CD8-positive, alpha-beta memory T cell (primary cell): ENCODE measurements at places on chromosomes 4 and X. TPM values are rescaled to one million over a fixed set of nuclear protein-coding genes. Genes with fewer than 3 reads are reported as not detected.

TMEM150C gene
- total RNA-seq: not detected

GASK1B gene
- 0.29 TPM for total RNA-seq

MAMLD1 gene
- 6.2 TPM for total RNA-seq

CT83 gene
- not detected for total RNA-seq

ASMT gene
- 1.9 TPM for total RNA-seq

TMEM35A gene
- not detected for total RNA-seq

MAGEA6 gene
- not detected for total RNA-seq

GPR119 gene
- total RNA-seq: not detected

- DNase-seq: no peak
- no peaks in the 10 kb centered on the region for H3K4me1 ChIP-seq
- no peak overlapping the region for H3K4me3 ChIP-seq
Observed at GRCh38 chr4:68183417-68183816, 53.7 kb upstream of the TMPRSS11F start.

- H3K36me3 ChIP-seq: no peaks in the 10 kb centered on the region
- DNase-seq: no peak
- no peaks in the 10 kb centered on the region for H3K27me3 ChIP-seq
- no peak overlapping the region for H3K4me3 ChIP-seq
Observed at GRCh38 chr4:26034849-26035248, 120.8 kb downstream of the SMIM20 start.

DNA sequence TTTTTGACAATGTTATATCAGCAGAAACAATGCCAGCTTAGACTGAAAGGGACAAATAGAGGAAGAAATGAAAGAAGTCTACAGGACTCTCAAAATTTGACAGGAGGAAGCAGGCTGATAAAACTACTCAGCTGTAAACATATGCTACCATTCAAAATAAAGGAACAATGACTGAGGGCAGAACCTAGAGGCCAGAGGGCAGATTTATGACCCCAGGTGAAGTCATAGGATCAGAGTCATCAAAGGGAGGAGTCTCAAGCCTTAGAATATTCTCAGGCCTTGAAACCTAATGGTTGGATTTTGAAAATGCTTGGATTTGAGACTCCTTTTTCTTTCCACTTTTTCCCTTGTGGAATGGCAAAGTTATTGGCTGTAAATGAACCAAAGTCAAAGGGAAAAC is 17.0 kb upstream of the SYTL5 start:
- no peaks in the 10 kb centered on the region for H3K4me1 ChIP-seq
- no peaks in the 10 kb centered on the region for H3K36me3 ChIP-seq
- H3K27ac ChIP-seq: no peak overlapping the region
- no peak overlapping the region for H3K4me3 ChIP-seq
- H3K27me3 ChIP-seq: no peaks in the 10 kb centered on the region

DNA sequence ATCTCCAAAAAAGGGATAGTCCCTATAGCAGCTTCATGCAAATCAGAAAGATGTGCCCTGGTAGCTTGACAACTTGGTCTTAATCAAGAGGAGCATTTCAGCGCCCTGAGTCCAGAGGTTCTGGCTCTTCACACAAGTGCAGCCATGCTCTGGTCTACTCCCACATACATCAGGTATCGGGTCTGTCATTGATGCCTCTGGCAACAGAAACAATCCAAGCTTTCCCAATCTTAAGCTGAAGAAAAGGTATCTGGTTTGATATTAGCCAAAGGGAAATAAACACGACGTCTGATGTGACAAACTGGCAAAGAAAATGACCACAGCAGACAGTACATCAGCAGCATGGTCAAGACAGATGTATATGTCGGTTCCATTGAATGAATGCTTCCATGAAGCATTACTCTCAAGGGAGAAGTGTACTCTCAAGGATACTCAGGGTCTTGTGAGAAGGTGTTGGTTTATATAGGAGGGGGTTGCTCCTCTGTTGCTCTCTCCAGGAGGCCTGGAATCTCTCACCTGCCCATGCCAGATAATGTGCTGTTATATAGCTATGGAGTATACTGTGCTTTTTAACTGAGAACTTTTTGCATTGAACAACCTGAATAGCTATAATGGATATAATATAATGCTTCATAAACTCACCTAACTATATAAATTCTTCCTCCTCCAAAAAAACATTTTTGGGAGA is 879.6 kb upstream of the PCDH10 start:
- H3K4me3 ChIP-seq: no peak overlapping the region
- no peaks in the 10 kb centered on the region for H3K27me3 ChIP-seq
- H3K27ac ChIP-seq: no peak overlapping the region

DNA sequence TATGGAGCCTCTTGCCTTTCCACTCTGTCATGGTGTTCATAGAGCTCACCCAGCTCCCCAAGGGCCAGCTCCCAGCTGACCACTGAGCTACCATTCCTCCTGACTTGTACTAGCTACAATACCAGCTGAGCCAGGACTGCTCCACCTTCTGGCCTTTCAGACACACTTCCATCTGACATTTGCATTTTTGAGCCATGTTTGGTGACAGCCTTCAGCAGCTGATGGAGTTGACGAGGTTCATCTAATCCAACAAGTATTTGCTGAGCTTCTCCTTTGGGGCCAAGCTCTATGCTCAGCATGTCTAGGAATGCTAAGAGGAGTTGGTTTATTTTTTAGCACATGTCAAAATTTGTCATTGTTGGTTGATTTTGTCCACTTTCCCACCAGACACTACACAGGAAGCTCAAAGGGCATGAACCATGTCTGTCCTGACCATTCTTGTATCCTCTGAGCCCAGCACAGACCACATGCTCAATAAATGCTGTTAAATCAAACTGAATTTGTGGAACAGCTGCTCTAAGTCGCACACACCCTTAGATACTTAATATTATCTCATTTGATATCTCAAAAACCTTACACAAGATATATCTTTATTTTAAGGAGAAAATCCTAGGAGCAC is 142.6 kb upstream of the PPARGC1A start:
- no peak overlapping the region for H3K27ac ChIP-seq
- no peaks in the 10 kb centered on the region for H3K4me1 ChIP-seq
- no peaks in the 10 kb centered on the region for H3K36me3 ChIP-seq
- H3K4me3 ChIP-seq: no peak overlapping the region
- no peak for DNase-seq

DNA sequence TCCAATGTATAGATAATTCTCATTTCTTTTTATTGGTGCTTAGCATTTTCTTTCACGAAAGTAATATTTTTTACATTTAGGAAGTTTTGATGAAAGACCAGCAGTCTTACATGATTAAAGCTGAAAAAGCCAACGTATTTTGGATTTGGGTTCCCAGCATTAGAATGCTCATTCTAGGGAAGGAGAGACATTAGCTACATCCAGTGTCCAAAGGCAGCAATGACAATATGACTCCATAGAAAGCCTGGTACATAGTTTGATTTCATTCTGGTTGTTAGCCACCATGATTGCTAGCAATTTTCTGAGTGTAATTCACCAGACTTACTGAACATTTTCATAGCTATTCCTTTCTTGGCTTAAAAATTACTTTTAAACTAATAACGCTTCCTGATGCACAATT is 1397.5 kb downstream of the PCDH7 start:
- DNase-seq: no peak
- H3K27me3 ChIP-seq: no peaks in the 10 kb centered on the region
- H3K4me3 ChIP-seq: no peak overlapping the region

GRCh38 chrX:109707319-109707718 is 25.7 kb downstream of the ACSL4 start:
- no peaks in the 10 kb centered on the region for H3K36me3 ChIP-seq
- no peaks in the 10 kb centered on the region for H3K27me3 ChIP-seq
- H3K4me1 ChIP-seq: peaks cover 15% of the 10 kb centered on the region

GRCh38 chrX:4670606-4671005 is 957.2 kb upstream of the PRKX start:
- no peak for DNase-seq
- H3K27me3 ChIP-seq: no peaks in the 10 kb centered on the region
- H3K4me1 ChIP-seq: no peaks in the 10 kb centered on the region
- H3K36me3 ChIP-seq: no peaks in the 10 kb centered on the region

GRCh38 chrX:147803948-147804347 is 107.8 kb upstream of the FMR1 start:
- H3K27me3 ChIP-seq: no peaks in the 10 kb centered on the region
- no peaks in the 10 kb centered on the region for H3K4me1 ChIP-seq
- no peak for DNase-seq
- H3K36me3 ChIP-seq: no peaks in the 10 kb centered on the region
- H3K27ac ChIP-seq: no peak overlapping the region

- no peak overlapping the region for H3K4me3 ChIP-seq
- H3K27ac ChIP-seq: no peak overlapping the region
- H3K4me1 ChIP-seq: no peaks in the 10 kb centered on the region
- no peaks in the 10 kb centered on the region for H3K27me3 ChIP-seq
- no peaks in the 10 kb centered on the region for H3K36me3 ChIP-seq
Observed at GRCh38 chr4:108794136-108794535, 31.3 kb upstream of the ETNPPL start.

GRCh38 chrX:106716004-106716403 is 10.5 kb upstream of the RNF128 start:
- no peaks in the 10 kb centered on the region for H3K4me1 ChIP-seq
- no peaks in the 10 kb centered on the region for H3K36me3 ChIP-seq
- H3K4me3 ChIP-seq: no peak overlapping the region
- no peaks in the 10 kb centered on the region for H3K27me3 ChIP-seq
- DNase-seq: no peak
- H3K27ac ChIP-seq: no peak overlapping the region

GRCh38 chr4:169768385-169768784 is 10.6 kb upstream of the HPF1 start:
- no peak for DNase-seq
- no peaks in the 10 kb centered on the region for H3K36me3 ChIP-seq
- H3K4me3 ChIP-seq: no peak overlapping the region
- H3K27ac ChIP-seq: no peak overlapping the region
- no peaks in the 10 kb centered on the region for H3K27me3 ChIP-seq

- no peaks in the 10 kb centered on the region for H3K36me3 ChIP-seq
- no peak overlapping the region for H3K27ac ChIP-seq
- no peaks in the 10 kb centered on the region for H3K4me1 ChIP-seq
- no peak for DNase-seq
- H3K4me3 ChIP-seq: no peak overlapping the region
- H3K27me3 ChIP-seq: no peaks in the 10 kb centered on the region
Observed at GRCh38 chr4:144347121-144347520, 206.6 kb upstream of the GYPA start.

- H3K27ac ChIP-seq: no peak overlapping the region
- no peaks in the 10 kb centered on the region for H3K36me3 ChIP-seq
- no peak overlapping the region for H3K4me3 ChIP-seq
- DNase-seq: no peak
Observed at GRCh38 chr4:44221407-44221806, 227.2 kb downstream of the KCTD8 start.

- H3K4me1 ChIP-seq: no peaks in the 10 kb centered on the region
- H3K27ac ChIP-seq: no peak overlapping the region
- H3K27me3 ChIP-seq: no peaks in the 10 kb centered on the region
- no peak overlapping the region for H3K4me3 ChIP-seq
Observed at GRCh38 chr4:68599150-68599549, 23.0 kb upstream of the UGT2B17 start.

GRCh38 chrX:150761176-150761818 is 68.1 kb downstream of the MTMR1 start:
- no peaks in the 10 kb centered on the region for H3K4me1 ChIP-seq
- no peak for DNase-seq
- no peak overlapping the region for H3K27ac ChIP-seq
- H3K36me3 ChIP-seq: no peaks in the 10 kb centered on the region
- no peak overlapping the region for H3K4me3 ChIP-seq
- H3K27me3 ChIP-seq: no peaks in the 10 kb centered on the region

DNA sequence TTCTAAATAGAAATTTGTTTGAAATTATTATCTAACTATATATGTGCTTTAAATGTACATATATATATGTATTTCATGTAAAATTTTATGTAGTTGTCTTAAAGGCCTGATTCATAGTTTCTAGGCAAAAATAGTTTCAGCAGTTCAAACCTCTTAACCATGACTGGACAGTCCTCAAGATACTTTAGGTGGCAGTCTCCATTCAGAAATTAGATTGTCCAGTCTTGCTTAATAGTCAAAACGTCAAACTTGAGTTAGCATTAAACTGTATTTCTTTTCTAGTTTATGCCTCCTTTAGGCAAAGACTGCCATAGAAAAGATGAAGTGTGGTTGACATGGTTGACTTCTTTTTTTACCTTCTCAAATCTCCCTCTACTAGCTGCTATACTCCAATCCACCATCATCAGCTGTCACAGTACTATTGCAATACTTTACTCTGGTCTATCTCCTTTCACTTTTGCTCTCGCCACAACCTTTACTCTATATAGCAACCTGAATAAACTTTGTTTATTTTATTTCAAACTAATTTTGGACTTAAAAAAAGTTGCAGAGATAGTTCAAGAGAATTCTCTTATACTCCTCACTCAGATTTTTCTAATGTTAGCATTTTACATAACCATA is 395.6 kb upstream of the DIPK2B start:
- no peak overlapping the region for H3K4me3 ChIP-seq
- H3K4me1 ChIP-seq: no peaks in the 10 kb centered on the region
- no peak for DNase-seq
- no peaks in the 10 kb centered on the region for H3K27me3 ChIP-seq
- H3K36me3 ChIP-seq: no peaks in the 10 kb centered on the region

GRCh38 chr4:37946503-37947179 is 13.6 kb upstream of the PTTG2 start:
- no peaks in the 10 kb centered on the region for H3K27me3 ChIP-seq
- H3K4me3 ChIP-seq: no peak overlapping the region
- no peak overlapping the region for H3K27ac ChIP-seq
- no peak for DNase-seq
- H3K4me1 ChIP-seq: no peaks in the 10 kb centered on the region

DNA sequence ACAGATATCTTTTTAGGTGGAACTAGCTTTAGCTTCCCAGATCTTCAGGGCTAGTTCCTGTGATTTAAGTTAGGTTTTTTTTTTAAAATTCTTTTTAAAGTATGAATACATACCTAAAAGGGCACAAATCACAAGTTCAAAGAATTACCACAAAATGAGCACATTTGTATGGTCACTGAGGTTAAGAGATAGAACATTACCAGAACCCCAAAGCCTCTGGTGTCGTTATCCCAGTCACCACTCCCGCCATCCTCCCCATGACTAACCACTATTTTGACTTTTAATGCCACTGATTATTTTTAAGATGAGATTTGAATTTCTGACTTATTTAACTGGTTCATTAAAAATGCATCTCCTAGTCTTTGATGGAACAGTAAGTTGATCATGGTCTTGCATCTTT is 5.4 kb downstream of the PGK1 start:
- no peak for DNase-seq
- no peak overlapping the region for H3K27ac ChIP-seq
- no peak overlapping the region for H3K4me3 ChIP-seq
- H3K36me3 ChIP-seq: peaks cover 30% of the 10 kb centered on the region
- peaks cover 57% of the 10 kb centered on the region for H3K4me1 ChIP-seq

- no peak overlapping the region for H3K27ac ChIP-seq
- H3K4me3 ChIP-seq: no peak overlapping the region
- DNase-seq: no peak
- H3K36me3 ChIP-seq: no peaks in the 10 kb centered on the region
- no peaks in the 10 kb centered on the region for H3K4me1 ChIP-seq
- no peaks in the 10 kb centered on the region for H3K27me3 ChIP-seq
Observed at GRCh38 chr4:100581337-100581736, 63.5 kb upstream of the EMCN start.

GRCh38 chr4:147198411-147199051 is 252.9 kb upstream of the TTC29 start:
- no peak overlapping the region for H3K4me3 ChIP-seq
- H3K27ac ChIP-seq: no peak overlapping the region
- no peak for DNase-seq
- no peaks in the 10 kb centered on the region for H3K4me1 ChIP-seq
